Parietal lobe (tissue), 2 donors: ENCODE measurements at places on chromosomes 1 and 21. TPM values are rescaled to one million over a fixed set of nuclear protein-coding genes. Genes with fewer than 3 reads are reported as not detected.

Gene ANKRD45
- total RNA-seq = 21.3 TPM

Gene OR2T27
- total RNA-seq = not detected

Gene C8B
- not detected for total RNA-seq

Gene PTPN7
- not detected for total RNA-seq

Gene PDZK1
- total RNA-seq = 0.31 TPM

Gene KRTAP12-2
- total RNA-seq = not detected

Gene FAM72A
- 3.8 TPM for total RNA-seq

Gene LRRN2
- total RNA-seq = 16.3 TPM

Gene NEK2
- total RNA-seq = 3.8 TPM

Gene FCRL6
- total RNA-seq = not detected

Gene AJAP1
- 16.6 TPM for total RNA-seq

Gene RXRG
- 5.3 TPM for total RNA-seq

Gene FTCD
- total RNA-seq = 2.2 TPM

Gene OR2L5
- 3.1 TPM for total RNA-seq

Gene SH2D1B
- not detected for total RNA-seq

Gene HTR6
- total RNA-seq = 0.31 TPM

Gene SYT2
- total RNA-seq = 1.6 TPM

Gene TNFRSF1B
- 1.9 TPM for total RNA-seq

Gene CELA2A
- not detected for total RNA-seq

Gene TINAGL1
- 1.6 TPM for total RNA-seq

Gene S100A4
- 1.3 TPM for total RNA-seq

Gene GJA9
- not detected for total RNA-seq

Gene HES4
- 24.7 TPM for total RNA-seq

Gene SYCP1
- not detected for total RNA-seq

Gene SMPDL3B
- not detected for total RNA-seq

Gene LRRC71
- total RNA-seq = not detected

Gene OLIG2
- 18.2 TPM for total RNA-seq

Gene NDUFS2
- 128 TPM for total RNA-seq

Gene NCF2
- 0.94 TPM for total RNA-seq

Gene IL22RA1
- total RNA-seq = not detected

Gene KCNJ9
- total RNA-seq = 14.7 TPM
